ENCODE measurements at places on chromosomes 13 and 19. TPM values are rescaled to one million over a fixed set of nuclear protein-coding genes. Genes with fewer than 3 reads are reported as not detected.

The RGL3 gene
- polyA plus RNA-seq, result 94.8 TPM

The OR7A5 gene
- 0.04 TPM for polyA plus RNA-seq

- DNase-seq, result no peak
Observed at GRCh38 chr13:99058527-99059495, 80.9 kb upstream of the DOCK9 start.

GRCh38 chr13:99339230-99339721 is 32.1 kb upstream of the GPR183 start:
- DNase-seq, result no peak

- DNase-seq, result no peak
Observed at GRCh38 chr13:106835477-106835876, 267.5 kb upstream of the ARGLU1 start.

DNA sequence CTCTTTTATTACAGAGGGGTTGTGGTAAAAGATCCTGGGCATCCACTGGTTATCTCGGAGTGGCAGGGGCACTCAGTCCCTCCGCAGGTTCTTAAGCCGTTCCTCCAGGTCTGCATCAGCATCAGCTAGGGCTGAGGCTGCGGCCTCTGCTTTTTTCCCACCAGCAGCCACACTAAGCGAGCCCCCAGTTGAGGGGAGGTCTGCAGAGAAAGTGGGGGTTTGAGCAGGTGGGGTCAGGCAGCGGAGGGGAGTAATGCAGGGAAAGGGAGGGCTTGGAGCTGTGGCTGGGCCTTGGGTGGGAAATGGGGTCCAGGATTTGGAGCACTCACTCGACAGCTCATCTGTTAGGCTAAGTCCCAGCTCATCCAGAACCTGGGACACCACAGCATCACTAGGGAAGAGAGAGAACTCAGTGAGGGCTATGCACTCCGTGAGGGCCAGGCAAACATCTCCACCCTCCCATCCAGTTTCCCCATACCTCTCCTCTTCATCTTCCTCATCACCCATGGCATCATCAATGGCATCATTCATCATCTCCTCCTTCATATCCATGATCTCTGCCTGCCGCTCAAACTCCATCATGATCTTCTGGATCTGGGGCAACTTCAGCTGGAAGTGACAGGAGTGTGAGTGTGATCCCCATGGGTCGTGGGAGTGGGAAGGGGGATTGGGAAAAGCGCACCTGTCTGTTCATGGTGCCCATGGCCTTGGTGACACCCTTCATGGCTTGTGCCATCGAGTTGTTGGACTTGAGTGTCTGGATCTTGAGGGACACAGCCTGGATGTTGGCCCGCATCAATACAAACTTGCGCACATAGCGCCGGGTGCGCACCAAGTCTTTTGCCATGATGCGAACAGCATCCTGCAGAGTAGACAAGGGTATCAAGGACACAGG is 3.1 kb downstream of the CHMP2A start:
- DNase-seq, result no peak

- no peak for DNase-seq
Observed at GRCh38 chr13:94065741-94066140, 413.7 kb downstream of the DCT start.

DNA sequence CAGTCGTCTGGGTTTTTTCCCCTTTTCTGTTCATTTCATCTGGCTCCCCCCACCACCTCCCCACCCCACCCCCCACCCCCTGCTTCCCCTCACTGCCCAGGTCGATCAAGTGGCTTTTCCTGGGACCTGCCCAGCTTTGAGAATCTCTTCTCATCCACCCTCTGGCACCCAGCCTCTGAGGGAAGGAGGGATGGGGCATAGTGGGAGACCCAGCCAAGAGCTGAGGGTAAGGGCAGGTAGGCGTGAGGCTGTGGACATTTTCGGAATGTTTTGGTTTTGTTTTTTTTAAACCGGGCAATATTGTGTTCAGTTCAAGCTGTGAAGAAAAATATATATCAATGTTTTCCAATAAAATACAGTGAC is 9.3 kb downstream of the CALM3 start:
- DNase-seq, result no peak

DNA sequence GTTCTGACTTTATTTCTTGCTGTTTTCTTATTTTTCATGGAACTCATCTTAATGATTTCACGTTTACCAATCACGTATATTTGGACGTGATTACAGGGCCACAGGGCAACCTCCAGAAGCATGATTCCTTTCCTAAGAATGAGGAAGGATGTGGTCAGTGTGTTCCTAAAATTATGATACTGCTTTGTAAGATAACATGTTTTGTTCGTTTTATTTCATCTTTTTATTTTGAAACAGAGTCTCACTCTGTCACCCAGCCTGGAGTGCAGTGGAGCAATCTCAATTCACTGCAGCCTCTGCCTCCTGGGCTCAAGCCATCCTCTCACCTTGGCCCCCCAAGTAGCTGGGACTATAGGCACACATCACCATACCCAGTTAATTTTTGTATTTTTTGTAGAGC is 24.8 kb upstream of the LAIR1 start:
- DNase-seq, result no peak

- DNase-seq, result no peak
Observed at GRCh38 chr13:25210842-25211569, 38.9 kb upstream of the AMER2 start.

DNA sequence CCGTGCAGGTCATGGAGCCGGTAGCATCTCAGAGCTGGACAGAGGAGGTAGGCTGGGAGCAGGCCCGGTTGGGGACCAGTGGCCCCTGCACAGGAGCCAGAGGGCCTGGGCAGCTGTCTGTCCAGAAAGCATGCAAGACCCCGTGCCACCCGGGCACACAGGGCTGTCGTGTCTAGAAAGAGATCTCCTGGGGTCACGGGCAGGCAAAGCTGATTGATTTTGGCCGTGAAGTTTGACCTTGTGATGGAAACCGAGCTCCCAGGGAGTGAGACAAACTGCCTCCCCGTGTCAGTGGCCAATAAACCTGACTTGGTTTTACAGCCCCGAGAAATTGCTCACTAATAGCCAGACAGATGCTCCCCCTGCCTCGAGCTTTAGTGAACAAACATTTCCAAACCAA is 98.8 kb downstream of the KDM4B start:
- no peak for DNase-seq

DNA sequence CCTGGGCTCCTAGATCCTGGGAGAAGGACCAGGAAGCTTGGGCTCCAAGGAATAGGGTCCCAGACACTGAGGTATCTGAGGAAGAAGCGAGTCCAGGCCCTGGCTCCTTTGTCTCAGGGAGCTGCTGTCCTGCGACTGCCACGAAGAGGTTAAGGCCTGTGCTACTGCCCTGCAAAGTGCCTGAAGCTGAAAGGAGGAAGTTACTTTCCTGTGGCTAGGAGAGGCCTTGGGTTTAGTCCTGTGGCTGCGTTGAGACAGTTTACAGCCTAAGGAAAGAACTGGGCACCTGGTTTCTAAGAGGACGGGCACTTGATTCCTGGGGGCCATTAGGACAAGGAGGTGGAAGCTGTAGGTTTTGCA is 2.8 kb downstream of the MYADM start:
- DNase-seq, result no peak

DNA sequence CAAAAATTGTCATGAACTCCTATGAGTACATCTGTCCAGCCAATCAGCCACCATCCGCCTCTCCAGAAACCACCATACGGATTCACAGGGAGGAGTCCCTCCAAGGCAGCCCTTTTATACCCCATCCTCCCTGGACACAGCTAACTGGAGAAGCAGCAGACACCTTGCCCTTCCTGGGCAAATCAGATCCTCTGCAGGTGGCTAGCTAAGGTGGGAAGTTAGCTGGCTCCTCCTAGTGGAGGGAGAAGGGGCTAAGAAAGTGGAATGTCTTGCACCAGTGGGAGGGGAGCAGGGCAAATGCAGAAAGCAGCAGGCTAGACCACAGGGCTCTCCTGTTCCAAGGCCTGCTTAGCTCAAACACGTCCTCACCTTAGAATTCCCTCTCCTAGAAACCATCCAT is 46.2 kb upstream of the UQCRFS1 start:
- DNase-seq, result no peak

- DNase-seq, result no peak
Observed at GRCh38 chr13:78806457-78806856, 147.5 kb upstream of the OBI1 start.

DNA sequence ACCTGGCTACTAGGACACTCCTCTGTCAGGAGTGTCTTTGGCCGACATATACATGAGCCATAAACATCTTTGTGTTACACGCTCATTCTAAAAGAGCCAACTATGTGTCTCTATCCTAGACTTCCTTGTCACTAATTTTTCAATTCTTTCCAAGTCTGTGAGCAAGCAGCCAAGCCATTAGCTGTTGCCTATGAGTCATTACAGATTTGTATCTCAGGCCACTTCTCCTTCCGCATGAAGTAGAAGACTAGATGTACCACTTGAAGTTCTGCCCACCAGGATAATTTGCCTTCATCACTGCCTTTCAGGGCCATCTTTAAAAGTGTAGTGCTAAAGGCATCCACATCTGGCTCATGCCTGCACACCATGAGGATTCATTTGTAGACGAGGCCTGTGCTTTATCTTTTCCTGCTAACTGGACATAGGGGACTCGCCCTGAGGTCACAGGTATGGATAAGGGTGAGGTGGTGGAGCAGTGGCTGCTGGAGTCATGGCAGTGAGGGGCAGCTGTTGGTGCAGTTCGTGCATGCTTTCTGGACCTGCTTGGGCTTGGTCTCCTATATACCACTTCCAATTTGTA is 126.1 kb upstream of the KL start:
- DNase-seq, result no peak

DNA sequence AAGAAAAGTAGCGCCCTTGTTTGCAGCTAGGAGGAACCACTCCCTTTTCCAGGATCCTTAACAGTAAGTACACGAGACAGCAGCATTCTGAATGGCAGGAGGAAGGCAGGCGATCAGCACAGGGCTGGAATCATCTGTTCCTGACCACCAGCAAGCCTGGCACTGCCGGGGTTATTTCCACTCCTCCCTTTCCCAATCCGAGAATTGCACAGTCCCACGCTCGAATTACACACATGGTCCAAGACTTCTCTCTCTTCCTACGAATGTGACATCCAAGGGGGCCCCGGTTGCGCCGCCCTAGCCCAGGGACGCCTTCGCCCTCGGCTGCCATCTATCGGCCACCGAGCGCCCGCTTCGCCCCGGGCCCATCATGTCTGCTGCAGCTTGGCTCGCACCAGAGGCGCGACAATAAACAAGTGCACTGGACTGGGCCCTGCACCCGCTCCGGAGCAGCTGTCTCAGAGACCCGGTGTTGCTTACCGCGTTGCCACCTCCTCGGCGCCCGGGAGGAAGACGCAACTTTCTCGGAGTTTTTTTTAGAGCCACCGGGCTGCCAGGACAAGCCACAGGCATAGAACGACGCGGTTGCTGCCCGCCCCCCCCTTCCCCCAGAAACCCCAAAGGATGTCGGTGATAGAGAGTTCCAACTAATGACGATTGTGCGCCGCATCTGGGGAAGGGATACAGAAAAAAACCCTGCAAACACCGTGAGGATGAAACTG is at the start of gene SLITRK5:
TSS of gene SLITRK5 (plus strand) at position 341 of the 722 bp plus-strand sequence. CDS start 4,018 bp downstream, outside the sequence.
- DNase-seq, result no peak

DNA sequence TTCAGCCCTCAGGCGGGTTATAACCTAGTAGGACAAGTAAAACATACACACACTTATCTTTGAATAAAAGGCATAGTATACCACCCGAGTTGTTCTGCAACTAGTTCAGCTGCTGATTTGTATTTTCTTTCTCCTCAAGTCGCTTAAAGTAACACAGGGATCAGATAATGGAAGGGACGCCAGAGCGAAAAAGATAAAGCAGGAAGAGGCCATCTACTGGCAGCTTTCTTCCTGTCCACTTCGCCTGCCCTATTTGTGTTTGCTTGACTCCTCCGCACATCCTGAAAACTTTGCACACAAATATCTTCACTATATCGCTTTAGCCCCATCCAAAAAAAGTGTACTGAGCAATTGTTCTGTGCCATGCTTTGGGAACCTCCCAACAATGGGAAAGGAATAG is 238.0 kb upstream of the SOX21 start:
- no peak for DNase-seq

DNA sequence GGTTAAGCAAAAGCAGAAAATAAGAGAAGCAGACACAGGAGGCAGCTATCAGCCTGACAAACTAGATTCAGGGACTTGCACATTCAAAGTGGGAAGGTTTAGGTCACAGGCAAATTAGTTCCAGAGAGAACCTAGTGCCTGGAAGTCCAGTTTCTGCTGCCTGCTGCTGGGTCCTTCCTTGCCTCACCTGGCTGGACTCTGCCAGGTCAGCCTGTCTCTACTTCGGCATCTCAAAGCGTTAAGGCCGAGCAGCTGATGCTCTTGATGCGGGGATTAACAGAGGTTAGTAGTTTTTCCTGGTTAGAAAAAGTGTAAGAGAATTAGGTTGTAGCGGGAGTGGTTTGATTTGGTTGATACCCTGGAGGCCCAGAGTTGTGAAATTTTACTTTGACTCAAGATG is 52.0 kb downstream of the KLF5 start:
- DNase-seq, result no peak

DNA sequence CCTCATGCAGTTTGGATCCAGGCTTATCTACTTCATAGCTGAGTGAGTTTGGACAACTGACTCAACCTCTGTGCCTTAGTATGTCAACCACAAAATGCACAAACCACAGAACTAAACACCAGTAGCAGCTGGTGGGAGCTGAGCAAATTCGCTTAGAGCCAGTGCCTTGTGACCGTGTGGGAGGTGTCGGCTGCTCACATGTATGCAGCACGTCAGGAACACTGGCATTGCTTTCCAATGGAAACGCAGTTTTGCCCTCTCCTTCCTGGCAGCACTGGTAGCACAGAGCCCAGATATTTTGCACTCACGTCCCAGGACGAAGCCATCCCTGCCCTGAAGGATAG is 8.3 kb upstream of the NTN5 start:
- DNase-seq, result no peak

DNA sequence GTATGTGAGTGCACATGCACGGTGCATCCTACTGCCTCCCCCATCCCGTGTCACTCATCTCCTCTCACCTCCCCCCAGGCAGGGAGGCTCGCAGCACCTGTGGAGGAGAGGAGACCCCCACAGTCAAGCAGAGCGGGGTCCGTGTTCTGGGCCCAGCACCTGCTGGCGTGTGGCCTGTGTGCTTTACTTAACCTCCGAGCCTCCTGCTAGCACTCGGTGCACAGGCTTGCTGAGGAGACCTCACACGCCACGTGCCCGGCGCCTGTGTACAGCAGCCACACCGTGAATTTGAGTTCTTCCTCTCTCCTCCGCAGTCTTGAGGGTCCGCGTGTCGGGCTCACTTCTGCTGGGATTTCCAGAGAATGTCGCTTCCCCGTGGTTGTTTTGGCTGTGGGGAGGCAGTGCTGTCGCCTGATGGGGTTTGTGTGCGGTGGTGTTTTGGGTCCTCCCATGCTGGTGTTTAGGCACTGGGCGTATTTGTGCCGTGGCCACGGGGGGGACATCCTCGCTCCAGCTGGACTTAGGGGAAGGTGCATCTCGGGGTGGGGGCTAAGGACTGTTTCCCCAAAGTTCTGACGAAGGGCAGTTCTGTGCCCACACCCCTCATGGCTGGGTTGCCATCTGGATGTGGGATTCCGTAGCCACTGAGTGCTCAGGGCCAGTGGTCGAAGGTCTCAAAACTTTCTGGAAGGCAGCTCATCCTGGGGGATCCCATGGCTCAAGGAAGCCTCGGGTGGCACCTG is 34.8 kb upstream of the TMEM255B start:
- DNase-seq, result no peak
